ENCODE measurements at places on chromosomes 7 and 10. TPM values are rescaled to one million over a fixed set of nuclear protein-coding genes. Genes with fewer than 3 reads are reported as not detected.

DYDC2 gene
- total RNA-seq, result not detected

ZC3HAV1L gene
- 4.8 TPM for total RNA-seq

MICALL2 gene
- total RNA-seq, result 14.8 TPM

SAMD9 gene
- total RNA-seq, result 5.1 TPM

ARHGAP12 gene
- total RNA-seq, result 22.9 TPM

CDC14C gene
- total RNA-seq, result not detected

LRIT1 gene
- total RNA-seq, result not detected

KIAA1217 gene
- total RNA-seq, result 2.5 TPM

MRLN gene
- total RNA-seq, result not detected

VIM gene
- 1,713 TPM for total RNA-seq
